ENCODE measurements at places on chromosomes 3 and 15.

GRCh38 chr3:114973536-114973935 is 173.6 kb downstream of the ZBTB20 start:
- no peak for DNase-seq

DNA sequence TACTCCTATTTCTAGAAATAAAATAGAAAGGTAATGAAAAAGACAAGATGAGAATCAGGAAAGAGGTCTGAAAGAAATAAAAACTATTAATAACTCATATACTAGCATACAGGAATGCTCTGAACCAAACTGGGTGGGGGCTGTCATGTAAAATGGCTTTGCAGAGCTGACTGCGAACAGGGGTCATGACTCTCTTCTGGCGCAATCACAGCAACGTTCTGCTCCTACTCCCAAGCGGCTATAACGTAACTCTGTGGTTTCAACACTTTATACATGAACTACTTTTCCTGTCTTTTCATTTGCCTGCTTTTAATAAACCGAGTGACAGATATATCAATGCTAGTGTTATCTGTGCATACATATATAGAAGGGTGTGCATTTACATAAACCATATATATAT is 116.7 kb downstream of the DLG1 start:
- no peak for DNase-seq

GRCh38 chr15:99508852-99509251 is 56.9 kb upstream of the MEF2A start:
- no peak for DNase-seq

DNA sequence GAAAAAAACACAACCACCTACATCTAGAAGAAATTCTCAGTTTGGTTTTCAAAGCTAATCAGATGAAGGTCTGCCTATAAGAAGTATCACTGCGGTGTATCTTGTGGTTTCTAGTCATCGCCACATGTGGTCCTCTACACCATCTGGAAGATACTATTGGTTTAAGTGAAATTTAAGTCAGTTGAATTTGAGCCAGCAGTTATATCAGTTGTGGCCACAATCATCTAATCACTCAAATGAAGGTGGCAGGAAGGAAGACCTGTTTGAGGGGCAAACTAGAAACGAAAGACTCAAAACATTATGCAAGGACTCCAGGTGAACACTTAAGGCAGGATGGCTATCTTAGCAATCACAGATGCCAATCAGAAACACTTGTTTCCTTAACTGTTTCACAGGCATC is 48.7 kb downstream of the ETV5 start:
- no peak for DNase-seq

DNA sequence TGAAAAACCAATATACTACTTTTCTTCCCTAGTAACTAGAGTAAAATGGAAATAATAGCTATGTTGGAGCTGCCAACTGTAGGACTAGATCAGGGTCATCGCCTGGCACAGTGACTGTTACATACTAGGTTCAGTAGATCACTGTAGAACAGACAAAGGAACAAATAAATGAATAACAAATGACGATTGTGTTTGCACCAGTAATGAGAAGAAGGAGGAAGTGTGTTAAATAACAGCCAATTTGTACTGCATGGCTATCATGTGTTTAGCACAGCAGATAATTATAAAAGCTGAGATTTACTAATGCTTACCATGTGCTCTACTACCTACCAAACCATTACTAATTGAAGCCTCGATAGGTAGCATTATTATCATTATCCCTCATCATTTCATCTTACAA is 85.3 kb upstream of the FXR1 start:
- no peak for DNase-seq

DNA sequence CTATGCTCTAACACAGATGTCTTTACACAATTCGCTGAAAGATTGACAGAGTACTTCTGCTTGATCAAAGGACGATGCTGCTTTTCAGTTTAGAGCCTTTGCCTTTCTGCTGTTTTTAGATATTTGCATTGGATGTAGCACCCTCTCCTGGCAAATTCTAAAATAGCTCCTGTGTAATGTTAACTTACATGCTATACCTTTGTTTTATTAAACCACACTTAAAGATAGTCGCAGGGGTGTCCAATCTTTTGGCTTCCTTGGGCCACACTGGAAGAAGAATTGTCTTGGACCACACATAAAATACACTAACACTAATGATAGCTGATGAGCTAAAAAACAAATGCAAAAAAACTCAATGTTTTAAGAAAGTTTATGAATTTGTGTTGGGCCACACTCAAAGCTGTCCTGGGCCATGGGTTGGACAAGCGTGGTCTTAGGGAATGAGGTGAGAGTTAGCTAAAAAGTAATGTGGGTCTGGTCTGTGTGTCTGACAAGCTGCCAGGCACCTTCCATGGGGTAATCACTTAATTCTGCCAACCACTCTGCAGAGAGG is 62.9 kb downstream of the ATG7 start:
- DNase-seq, result peak; percentile 13

- DNase-seq, result no peak
Observed at GRCh38 chr3:3288255-3288654, 108.8 kb upstream of the CRBN start.

DNA sequence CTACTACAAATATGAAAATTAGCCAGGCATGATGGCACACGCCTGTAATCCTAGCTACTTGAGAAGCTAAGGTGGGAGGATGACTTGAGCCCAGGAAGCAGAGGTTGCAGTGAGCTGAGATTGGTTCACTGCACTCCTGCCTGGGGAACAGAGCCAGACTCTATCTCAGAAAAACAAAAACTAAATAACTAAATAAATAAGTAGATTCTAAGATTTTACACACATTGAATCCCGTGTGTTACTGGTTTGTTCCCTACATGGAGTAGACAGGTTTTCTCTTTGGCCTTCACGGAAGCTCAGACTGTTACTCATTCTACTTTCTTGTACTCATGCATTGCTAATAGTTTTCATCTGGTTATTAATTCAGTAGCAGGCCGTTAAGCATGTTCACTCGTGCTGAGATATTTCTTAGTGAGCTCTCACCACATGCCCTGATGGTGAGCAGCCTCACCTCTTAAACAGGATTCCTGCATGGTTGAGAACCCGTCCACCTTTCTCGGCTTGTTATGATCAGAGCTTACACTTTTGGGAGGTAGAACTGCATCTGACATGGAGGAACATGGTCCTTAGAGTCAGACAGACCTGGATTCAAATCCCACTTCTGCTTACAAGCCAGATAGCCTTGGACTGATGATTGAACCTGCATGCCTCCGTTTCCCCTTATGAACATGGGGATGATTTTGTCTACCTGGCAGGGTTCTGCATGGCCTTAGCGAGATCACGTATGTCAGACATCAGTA is 49.1 kb downstream of the CMTM7 start:
- no peak for DNase-seq

DNA sequence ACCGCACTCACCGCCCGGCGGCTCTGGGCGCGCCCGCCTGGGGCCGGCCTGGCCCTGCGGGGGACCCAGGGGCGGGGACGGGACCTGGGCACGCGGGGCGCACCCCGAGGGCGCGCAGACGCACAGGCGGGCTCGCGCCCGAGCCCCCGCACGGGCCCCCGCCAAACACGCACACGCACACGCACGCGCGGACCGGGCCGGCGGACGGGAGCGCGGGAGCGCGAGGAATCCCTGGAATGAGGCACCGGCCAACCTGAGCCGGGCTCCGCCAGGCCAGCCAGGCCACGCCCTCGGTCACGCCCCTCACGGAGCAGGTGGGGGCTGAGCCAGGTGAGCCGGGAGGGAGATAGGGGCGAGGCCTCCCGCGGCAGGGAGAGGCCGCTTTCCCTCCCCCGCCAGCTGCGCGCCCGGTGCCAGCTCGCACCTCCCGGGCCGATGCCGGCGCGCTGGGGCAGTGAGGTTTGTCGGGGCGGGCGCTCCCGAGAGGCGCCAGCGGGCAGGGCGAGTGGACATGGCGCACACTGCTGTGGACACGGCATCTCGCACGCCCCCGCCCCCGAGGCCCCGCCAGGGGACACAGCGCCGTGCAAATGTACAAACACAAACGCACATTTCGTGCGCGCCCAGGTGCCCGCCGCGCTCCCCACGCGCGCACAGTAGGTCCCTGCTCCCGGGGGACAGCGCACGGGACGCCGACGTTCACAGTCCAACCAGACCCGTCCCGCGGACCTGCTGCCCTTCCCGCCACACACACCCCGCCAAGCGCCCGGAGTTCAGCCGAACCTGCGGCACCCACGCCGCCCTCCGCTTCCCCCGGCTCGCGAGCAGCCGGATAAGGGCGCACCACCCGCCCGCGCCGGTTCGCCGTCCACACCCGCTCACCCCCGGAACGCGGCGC is 75.9 kb upstream of the VGLL4 start:
- DNase-seq, result no peak

- DNase-seq, result no peak
Observed at GRCh38 chr15:101048581-101049030, 129.4 kb downstream of the LRRK1 start.

All from SW 1271 (cell line).